ENCODE measurements at places on chromosomes 7 and 10.

- DNase-seq = no peak
Measured at GRCh38 chr7:22117222-22117621, 171.5 kb upstream of the CDCA7L start.

DNA sequence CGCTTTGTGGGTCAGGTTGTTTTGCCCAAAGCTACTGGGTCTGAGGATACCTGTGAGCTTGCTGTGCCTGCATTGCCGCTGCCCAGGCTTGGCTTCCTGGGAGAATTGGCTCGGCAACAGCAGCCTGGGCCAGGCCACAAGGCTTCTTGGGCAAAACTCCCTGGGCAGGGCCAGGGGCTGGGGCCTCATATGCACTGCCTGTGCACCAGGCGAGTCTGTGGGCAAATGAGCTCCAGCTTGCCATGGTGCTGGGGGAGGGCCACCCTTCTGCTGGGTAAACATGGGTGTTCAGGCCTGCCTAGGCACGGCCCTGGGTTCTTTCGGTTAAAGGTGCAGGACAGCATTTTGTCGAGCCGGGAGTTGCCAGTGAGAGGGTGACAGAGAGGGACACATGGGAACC, 19.4 kb downstream of the ZMIZ1 start:
- DNase-seq = no peak

DNA sequence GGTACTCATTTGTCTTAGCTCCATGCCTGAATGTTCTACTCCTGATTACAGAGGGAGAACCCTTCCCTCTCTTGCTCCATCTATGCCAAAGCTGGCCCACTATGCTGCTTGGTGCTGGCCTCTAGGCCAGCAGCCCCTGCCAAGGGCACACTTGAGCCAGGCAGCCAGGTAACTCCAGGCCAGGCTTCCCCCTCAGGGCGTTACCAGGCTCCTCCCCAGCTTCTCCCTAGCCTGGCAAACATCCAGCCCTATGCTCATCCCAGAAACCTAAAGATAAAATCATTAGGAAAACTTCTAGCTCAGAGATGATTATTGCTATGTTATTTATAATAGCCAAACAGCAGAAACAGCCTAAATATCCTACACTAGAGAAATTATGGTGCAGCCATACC, 103.7 kb downstream of the KCNMA1 start:
- no peak for DNase-seq

GRCh38 chr7:33336820-33337219, 207.5 kb downstream of the BBS9 start:
- no peak for DNase-seq

GRCh38 chr10:113158183-113158582, 208.1 kb downstream of the TCF7L2 start:
- no peak for DNase-seq

- DNase-seq = no peak
Measured at GRCh38 chr10:27285093-27285492, 44.5 kb upstream of the ACBD5 start.

All from left forelimb (tissue), 1 donor.